ENCODE measurements at places on chromosomes 5 and 9. TPM values are rescaled to one million over a fixed set of nuclear protein-coding genes. Genes with fewer than 3 reads are reported as not detected.

DNA sequence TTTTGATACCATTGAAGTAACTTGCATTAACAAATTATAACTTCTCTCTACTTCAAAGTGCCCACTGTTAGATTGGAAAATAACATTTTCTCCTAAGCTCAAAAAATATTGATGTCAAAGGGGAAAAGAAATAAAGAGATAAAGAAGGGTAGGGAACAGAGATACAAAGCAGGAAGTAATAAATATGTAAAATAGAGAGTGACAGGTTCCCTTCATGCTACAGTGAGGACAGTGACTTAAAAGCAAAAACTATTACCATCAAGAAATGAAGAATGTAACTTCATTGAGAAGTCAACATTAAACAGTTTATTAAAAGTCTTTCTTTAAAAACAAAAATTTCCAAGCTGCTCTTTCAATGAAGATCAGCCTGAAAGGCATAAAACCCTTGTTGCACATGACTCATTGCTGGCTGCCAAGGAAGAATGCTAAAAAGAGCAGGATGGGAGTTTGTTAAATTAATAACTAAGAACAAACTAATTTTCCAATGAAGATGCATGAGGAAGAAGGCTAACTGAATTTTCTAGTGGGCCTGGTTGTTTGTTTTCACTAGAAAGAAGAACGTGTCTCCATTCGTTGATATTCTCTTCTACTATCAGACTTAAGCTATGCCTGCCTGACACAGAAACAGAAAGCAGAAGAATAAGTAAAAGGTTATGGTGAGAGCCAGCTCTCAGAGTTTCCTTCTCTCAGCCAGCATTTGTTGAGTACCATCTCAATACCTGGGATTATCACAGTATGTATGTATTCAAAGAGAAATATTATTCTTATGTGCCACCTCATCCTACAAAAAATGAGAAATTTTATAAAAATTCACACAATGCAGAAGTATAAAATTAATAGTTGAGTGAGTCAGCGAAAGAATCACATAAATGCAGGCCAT lies 197.8 kb upstream of the NREP start:
- no peak for DNase-seq

GRCh38 chr5:11128021-11128420 lies 367.0 kb upstream of the DAP start:
- DNase-seq = no peak

The FOXI1 gene
- not detected for total RNA-seq

DNA sequence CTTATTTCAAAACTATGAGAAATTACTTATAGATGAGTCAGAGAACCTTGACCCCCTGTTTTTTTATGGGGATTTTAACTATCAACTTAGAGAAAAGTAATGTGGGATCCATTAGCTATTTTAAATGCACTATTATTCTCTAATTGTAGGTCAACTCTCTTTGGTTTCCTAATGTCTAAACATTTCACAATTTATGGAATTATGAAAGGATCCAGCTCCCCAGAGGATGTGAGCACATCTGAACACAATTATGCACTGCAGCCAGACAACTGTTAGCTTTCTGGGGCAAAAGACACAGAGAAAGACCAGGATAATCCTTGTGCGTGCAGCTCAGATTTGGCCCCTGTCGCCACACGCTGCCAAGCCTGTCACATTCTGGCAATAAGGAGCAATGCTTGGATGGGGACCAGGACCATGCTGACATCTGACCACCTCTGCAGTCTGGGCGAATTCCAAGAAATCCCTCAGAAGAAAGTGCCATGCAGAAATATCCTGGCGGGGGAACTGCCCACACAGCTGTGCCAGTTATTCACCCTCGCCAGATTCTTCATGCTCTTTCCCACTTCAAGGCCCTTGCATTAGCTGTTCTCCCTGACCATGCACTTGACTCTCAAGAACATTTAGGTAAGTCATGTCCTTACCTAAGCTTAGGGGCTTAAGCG lies 22.2 kb upstream of the CMBL start:
- DNase-seq = no peak

The SLC6A7 gene
- total RNA-seq = not detected

The EQTN gene
- not detected for total RNA-seq

The SLC12A7 gene
- 21.6 TPM for total RNA-seq

DNA sequence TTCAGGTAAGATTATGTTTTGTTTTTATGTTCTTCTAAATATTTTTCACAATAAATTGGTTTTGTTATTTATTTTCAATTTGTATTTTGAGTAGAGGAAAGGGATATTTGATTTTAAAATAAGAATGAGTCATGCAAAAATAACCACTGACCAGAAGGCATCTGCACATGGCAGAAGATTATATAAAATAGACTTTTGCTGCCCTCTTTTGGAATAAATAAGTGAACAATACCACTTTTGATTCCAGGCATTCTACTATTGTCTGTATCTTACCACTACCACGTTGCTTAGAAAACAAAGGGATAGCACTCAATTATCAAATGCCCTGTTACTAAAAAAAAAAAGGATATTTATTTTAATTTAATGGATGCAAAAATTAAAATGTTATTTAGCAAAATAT lies 227.3 kb upstream of the ITGA1 start:
- no peak for DNase-seq

- no peak for DNase-seq
Observed at GRCh38 chr5:106661866-106662265, 1008.9 kb downstream of the EFNA5 start.

The DIRAS2 gene
- not detected for total RNA-seq

GRCh38 chr5:60586307-60586901 lies 113.6 kb downstream of the DEPDC1B start:
- no peak for DNase-seq

DNA sequence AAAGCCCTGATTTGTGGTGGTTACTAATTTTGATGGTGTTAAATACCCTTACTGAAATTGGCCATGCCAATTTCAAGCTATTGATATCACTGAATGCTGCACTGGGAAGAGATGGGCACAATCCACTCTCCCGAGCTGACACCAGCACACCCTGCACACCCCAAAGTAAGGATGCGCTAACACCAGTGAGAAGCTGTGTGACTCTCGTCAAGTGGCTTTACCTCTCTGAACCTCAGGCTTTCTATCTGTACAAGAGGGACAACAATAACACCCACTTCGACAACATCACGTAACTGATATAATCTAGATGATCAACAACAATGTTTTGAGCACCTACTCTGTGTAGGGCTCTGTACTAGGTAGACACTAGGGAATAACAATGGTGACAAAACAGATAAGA lies 8.0 kb upstream of the AKNA start:
- no peak for DNase-seq

The TTC16 gene
- 2.1 TPM for total RNA-seq

The POLR3G gene
- total RNA-seq = 27.1 TPM
